Endodermal cell (in vitro differentiated cells): ENCODE measurements at places on chromosomes 5 and 9.

DNA sequence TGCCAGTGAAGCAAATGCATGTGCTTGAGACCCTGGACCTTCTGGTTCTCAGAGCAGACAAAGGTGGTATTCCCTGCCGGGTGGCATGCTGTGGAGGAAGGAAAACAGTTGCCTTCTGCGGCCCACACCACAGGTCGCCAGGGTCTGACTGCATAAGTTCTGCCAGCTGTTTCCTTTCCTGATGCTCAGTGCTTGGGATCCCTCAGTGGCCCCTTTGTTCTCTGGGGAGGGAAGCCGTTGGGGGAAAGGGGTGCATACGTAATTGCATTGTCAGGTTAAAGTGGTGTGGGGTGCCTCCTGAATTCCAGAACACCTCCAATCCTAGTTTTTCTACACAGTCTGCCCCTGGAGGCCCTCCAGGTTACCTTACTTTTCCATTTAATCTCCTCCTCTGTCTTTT lies 43.1 kb upstream of the SLC2A8 start:
- DNase-seq, result peak; percentile 77

DNA sequence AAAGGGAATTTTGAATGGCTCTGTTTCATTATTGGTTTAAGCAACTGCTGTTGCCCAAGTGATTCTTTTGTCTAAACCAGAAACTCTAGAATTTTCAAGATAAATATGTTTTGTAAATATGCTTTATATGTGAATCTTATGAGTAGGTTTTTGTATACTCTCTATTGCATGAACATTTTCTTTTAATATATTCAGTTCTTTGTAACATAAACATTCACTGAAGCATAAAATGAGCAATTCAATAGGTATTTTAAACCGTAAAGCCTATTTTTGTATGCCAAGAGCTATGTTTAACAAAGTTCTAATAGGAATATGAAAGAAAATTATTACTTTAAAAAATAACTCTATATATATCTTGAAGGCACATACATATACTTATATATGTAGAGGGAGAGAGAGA lies 293.1 kb downstream of the PSAT1 start:
- DNase-seq, result no peak

DNA sequence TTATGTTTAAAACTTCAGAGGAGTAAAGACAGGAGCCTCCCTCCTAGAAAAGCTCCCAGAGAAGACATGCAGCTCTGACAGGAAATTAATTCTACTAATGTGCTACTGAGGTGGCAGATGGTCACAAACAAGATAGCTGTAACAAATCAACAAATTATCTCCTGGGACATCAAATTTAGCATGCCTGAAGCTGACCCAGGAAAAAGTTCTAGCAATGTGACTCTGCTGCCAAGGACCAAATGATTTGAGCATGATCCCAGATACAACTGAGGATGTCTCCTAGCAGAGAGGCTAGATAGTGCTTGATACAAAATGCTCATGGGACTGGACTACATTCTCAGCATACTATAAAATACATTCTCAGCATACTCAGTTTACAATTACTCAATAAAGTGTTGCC lies 413.5 kb upstream of the SMC2 start:
- no peak for DNase-seq

DNA sequence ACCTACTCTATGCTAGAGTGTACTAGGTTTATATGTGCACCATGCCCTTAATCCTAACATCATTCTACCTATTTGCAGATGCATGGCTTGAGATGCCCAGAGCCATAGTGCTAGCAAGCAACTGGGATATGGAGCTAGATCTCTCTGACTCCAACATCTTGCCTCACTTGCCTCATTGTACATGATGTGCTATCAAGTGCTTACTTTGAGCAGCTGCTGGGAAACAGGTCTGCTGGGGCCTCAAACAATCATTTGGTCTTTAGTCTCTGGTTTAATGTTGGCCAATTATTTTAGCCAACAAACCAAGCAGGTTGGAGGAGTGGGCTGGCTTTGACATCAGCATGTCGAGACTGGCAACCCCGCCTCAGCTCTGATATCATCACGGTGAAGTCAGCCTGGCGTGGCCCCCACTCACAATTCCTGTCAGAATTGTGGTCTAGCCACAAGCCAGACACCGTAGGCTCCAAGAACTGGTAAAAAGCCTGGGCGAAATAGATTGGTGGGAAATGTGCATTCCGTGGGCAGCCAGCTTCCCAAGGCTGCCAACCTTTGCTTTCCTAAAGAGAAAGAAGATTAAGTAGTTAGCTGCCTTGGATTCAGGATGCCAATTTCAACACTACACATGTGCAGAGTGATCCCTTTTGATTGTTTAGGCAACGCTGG lies 21.1 kb upstream of the GAS1 start:
- DNase-seq, result no peak

- no peak for DNase-seq
Observed at GRCh38 chr5:18158166-18158565, 523.9 kb downstream of the TAF11L14 start.

GRCh38 chr5:103258957-103259704 lies 568 bp downstream of the MACIR start:
- DNase-seq, result peak; percentile 90

GRCh38 chr5:4553130-4553529 lies 587.0 kb upstream of the ADAMTS16 start:
- no peak for DNase-seq

DNA sequence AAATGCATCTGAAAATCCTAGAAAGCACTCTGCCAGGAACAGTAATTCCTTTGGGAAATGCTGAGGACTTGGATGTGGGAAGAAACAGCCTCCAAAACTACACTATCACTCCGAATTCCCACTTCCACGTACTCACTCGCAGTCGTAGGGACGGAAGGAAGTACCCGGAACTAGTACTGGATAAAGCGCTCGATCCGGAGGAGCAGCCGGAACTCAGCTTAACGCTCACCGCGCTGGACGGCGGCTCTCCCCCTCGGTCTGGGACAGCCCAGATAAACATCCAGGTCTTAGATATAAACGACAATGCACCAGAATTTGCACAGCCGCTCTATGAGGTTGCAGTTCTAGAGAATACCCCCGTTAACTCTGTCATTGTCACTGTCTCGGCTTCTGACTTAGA lies 786 bp downstream of the PCDHB3 start:
- DNase-seq, result no peak

GRCh38 chr9:98778251-98778650 lies 18.1 kb downstream of the ANKS6 start:
- DNase-seq, result no peak

- no peak for DNase-seq
Observed at GRCh38 chr9:89526667-89527066, 28.8 kb upstream of the SEMA4D start.

DNA sequence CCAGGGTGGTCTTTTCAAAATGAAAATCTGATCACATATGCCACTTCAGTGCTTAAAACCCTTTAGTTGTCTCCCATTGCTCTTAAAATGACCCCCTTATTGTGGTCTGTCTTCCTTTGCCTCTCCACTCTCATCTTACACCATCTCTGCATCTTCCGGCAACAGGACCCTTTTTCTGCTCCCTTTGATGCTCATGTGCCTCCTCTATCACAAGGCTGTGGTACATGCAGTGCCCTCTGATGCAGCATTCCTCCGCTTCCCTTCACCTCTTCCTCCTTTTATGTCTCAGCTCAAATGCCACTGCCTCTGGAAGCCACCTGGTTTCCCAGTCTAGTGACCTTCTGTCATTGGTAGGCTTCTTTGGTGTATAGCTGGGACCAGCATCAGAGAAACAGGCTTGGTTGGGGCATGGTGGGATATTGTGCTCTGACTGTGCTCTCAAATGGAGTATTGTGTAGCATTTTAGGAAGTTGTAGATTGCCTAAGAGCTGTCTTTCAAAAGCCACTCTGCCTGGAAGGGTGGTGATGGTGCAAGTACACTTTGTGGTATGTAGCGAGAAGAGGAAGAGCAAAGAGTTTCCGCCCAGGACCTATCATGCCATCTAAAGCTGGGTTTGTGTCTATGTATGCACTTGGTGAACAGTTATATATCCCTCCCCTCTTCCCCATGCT lies 28.1 kb downstream of the ARHGAP26 start:
- DNase-seq, result no peak

- no peak for DNase-seq
Observed at GRCh38 chr9:88044200-88044599, 69.9 kb upstream of the CDK20 start.

DNA sequence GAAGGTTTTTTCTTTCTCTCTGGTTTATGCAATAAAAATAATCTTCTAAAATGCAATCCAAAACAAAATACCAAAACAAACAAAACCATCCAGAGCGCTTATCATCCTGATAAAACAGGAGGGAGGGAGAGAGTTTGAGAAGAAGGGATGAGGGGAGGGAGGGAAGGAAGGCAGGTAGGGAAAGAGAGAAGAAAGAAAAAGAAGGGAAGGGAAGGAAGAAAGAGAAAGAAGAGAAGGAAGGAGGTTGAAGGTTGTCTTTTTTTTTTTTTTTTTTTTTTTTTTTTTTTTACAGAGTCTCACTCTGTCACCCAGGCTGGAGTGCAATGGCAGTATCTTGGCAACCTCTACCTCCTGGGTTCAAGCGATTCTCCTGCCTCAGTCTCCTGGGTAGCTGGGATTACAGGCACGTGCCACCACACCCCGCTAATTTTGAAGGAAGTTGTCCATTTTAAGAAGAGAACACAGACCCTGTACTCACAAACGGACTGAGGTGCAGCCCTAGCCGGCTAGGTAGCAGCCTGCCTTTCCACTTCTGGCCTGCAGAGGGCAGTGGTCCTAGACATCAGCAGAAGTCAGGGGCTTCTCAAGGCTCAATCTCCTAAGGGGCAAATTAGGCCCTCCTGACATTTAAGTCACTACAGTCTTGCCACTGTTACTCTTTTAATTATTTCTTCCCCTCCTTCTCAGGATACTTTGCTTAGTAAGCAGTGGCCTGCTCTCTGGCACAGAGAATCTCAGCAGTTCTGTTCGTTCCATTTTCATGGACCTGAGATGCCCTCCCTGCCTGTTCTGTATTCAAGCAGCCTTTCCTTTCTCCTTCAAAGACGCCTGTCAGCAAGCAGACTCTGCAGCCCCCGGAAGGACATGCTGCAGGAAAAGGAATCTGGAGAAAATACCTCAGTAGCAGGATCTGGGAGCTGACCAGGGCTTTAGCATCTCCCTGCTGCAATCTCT lies 76.4 kb downstream of the EPB41L4B start:
- DNase-seq, result peak; percentile 92

GRCh38 chr9:71664566-71664965 lies 103.7 kb downstream of the CEMIP2 start:
- DNase-seq, result no peak

- peak; percentile 60 for DNase-seq
Observed at GRCh38 chr9:100011062-100011681, 87.6 kb downstream of the ERP44 start.

DNA sequence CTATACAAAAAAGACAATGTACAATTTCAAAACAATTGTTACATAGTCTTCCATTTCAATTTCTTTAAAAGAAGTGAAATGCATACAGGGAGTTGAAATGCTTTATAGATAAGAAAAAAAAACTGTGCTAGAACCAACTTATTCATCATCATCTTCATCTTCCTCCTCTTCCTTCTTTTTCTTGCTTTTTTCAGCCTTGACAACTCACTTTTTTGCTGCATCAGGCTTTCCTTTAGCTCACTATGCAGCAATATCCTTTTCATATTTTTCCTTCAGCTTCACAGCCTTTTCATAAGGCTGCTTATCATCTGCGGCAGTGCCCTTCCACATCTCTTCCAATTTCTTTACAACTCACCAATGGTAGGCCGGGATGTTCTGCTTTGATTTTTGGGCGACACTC lies 4.4 kb downstream of the LHFPL2 start:
- no peak for DNase-seq

DNA sequence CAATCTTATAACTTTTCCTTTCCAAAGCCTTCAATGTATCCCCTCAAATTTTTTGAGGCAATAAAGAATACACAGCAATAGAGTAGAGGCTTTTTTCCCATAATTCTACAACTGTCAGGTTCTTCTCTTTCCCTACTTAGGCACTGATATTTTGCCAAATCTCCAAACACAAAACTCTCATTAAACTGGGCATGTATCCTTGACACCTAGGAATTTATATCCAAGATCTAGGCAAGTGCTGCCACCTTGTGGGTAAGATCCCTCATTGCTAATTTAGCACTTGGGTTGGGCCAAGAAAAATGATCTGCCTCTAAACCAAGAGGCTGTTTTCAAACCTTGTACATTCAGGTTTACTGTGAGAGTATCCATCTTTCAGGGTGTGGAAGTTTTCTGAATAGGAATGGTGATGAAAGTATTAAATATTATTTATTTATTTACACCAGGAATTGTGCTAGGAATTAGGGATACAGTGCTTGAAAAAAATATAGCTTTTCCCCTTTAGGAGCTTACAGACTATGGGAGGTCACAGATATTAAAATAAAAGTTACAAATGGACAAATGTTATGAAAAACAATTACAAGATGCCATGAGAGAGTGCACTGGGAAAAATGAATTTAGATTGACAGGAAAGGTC lies 17.6 kb downstream of the TSTD2 start:
- peak; percentile 81 for DNase-seq

GRCh38 chr5:103120607-103121200 lies 603 bp downstream of the PPIP5K2 start:
- DNase-seq, result peak; percentile 66

DNA sequence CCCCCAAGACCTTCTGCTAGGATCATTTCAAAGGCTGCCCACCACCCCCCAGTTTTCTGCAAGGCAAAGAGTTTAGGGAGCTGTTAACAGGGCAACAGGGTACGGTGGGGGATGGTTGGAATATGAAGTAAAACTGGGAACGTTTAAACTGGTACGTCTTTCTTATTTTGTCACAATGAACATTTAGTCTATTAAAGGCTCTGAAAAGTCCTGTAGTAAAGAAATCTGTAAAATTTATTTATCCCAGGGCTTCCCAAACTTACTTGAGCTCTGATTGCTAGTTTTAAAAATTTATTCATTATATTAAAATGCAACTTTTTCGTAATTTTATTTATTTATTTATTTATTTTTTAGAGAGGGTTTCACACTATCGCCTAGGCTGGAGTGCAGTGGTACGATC lies 62.0 kb downstream of the USP20 start:
- no peak for DNase-seq

DNA sequence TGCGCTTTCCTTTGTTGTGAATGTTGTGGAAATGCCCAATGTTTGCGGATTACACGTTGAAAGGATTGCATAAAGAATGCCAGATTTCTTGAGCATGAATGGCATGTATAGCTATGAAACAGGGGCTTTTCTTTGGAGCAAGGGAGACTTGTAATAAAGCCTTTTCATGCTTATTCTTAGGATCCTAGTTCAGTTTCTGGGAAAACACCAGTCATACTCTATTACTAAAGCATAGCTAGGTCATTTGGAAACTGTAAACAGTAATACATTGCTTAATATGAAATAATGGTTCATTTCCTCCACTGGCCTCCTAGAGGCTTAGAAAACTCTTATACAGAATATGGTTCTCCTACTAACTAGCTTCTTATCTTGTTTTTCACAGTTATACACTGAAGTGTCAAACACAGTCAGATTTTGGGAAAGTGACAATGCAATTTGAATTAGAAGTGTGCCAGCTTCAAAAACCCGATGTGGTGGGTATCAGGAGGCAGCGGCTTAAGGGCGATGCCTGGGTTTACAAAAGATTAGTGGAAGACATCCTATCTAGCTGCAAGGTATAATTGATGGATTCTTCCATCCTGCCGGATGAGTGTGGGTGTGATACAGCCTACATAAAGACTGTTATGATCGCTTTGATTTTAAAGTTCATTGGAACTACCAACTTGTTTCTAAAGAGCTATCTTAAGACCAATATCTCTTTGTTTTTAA lies 104.2 kb downstream of the MELK start:
- no peak for DNase-seq

GRCh38 chr9:87083986-87084385 lies 136.7 kb upstream of the GAS1 start:
- no peak for DNase-seq
